ENCODE measurements at places on chromosomes 3 and 15. TPM values are rescaled to one million over a fixed set of nuclear protein-coding genes. Genes with fewer than 3 reads are reported as not detected.

SLC24A5 gene
- total RNA-seq = not detected

ATP8B4 gene
- 1.6 TPM for total RNA-seq

ANO10 gene
- 17.4 TPM for total RNA-seq

AHSG gene
- total RNA-seq = not detected

CNTN3 gene
- not detected for total RNA-seq

CKMT1B gene
- 4.8 TPM for total RNA-seq

NEIL1 gene
- 0.80 TPM for total RNA-seq

PLAAT1 gene
- not detected for total RNA-seq

Data from A549 treated with DMSO at 1 μM for 4 hours (cell line).